ENCODE measurements at places on chromosomes 7 and 10.

DNA sequence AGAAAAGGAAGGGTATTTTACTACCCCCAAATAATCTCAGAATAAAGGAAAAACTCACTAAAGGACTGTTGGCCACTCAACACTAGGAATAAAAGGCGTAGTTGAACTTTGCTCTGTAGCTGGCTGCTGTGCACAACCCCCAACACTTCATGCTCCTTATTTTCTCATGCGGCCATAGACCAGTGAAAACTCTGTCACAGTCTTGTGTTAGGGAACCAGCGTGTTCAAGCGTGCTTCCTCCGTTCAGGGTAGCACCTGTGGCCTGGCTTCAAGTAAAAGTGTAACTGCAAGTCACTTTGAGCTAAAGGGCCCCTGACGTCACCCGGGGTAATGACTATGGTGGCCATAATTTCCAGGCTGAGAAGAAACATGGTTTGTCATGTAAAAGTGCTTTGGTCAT is 27.0 kb downstream of the BLNK start:
- no peak for DNase-seq

DNA sequence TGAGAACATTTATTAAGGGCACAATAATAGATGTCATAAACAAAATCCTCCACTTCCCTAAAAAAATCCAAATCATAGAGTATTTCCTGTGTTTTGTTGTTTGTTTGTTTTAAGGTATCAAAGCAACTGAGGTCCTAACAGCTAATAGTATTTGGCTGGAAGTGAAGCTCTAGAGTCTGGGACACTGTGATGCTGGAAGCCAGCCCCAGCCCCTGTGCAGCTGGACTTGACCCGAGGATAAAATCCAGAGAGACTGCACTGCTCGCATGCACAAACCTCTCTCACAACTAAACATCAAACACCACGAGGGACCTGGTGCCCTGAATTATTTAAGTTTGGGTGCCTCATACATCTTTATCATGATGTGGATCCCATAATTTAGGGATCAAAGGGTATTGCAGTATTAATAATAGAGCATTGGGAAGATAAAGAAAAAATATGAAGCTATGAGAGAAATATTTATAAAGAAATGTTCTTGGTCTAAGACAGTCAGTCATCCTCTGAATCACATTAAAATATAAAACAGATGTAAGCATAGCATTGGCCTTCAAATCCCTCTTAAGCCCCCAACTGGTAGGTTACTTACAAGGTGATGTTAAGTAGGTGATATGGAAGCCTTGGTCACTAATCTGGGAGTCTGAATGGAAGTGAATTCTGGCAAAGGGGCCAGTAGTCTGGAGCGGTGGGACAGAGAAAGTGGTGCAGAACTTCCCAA is 44.4 kb downstream of the CUBN start:
- no peak for DNase-seq

- no peak for DNase-seq
These were observed 132.5 kb downstream of the NOC3L start for GRCh38 chr10:94230134-94230785.

- DNase-seq = no peak
These were observed 197.2 kb downstream of the ADARB2 start for GRCh38 chr10:1540144-1540543.

GRCh38 chr10:90983914-90984549 is 63.1 kb upstream of the ANKRD1 start:
- no peak for DNase-seq

- DNase-seq = no peak
These were observed 173.4 kb downstream of the IMMP2L start for GRCh38 chr7:111388912-111389311.

DNA sequence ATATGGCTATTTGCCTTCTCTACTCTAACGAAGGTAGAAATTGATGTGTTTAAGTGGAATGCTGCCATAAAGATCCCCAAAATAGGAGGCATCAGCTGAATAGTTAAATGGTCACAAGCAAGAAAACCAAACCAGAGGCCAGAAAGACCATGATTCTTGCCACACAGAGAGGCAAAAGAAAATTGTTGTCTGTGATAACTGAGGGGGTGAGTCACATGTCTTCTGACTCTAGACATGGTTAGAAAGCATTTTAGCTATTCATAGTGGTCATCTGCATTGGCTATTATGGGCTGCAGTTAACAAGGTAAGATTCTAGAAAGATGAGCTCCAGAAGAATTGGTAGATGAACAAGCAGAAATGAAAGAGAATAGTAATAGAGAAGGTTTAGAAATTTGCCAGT is 361.4 kb upstream of the NPSR1 start:
- DNase-seq = no peak

DNA sequence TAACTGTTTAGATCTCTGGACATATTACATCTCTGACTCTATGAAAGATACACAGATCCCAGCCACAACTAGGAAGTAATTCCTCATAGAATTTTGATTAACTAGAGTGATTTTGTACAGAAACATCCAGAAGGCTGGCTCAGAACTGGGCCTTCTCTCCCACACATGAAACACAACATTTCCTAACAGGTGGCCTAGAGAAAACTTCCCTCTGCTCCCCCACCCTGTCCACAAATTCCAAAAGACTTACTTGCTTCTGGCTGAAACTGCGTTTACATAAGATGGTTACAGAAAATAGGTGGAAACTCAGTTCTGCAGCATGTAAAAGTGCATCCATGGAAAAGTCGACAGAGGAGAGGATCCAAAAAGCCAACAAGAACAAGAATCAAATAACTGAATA is 132.9 kb downstream of the FZD1 start:
- no peak for DNase-seq

DNA sequence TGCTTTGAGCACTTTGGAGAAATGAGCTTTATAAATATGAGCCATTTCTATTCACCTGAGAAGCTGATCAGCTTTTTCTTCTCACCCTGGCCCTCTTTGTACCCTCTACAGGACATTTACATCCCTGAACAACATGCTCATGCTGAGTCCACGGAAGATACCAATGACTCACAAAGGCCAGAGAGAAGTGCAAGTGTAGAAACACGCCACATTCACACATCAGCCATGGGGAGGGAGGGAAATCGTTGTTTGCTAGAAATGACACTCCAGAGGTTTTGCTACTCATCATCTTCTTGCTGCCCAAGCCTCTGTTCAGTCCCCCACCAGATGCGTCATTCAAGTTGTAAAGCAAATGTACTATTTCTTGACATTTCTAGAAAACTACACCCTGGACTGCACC is 2.8 kb upstream of the UCN3 start:
- DNase-seq = no peak

- DNase-seq = no peak
These were observed 18.3 kb downstream of the HNRNPA2B1 start for GRCh38 chr7:26182283-26182682.

GRCh38 chr7:88003581-88003980 is 69.5 kb downstream of the ADAM22 start:
- DNase-seq = no peak

GRCh38 chr7:99005776-99006175 is 127.4 kb downstream of the TRRAP start:
- no peak for DNase-seq

Measured in stimulated activated CD4-positive, alpha-beta T cell treated with anti-CD3 and anti-CD28 coated beads, Interleukin-4, amount 100 ng/mL, for 1 hour (primary cell).